ENCODE measurements at places on chromosomes 3 and 15. TPM values are rescaled to one million over a fixed set of nuclear protein-coding genes. Genes with fewer than 3 reads are reported as not detected.

DNA sequence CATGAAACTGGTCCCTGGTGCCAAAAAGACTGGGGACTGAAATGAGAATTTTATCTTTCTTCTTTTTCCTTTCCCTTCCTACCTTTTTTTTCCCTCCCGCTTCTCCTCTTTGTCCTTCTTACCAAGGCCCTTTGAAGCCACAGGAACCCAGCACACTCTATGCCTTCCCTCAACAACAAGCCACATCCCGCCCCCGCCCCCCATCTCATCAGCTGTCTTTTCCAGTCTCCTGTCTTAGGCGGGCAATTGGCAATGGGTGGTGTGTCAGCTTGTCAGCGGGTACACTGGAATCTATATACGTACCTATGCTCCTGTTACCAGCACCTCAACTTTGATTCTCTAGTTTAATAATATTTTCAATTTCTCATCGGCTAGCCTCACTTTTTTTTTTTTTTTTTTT, 56.3 kb upstream of the CHD2 start:
- peak overlapping the region; percentile 30 for H3K27ac ChIP-seq
- DNase-seq = no peak
- H3K4me3 ChIP-seq = no peak overlapping the region
- H3K27me3 ChIP-seq = no peaks in the 10 kb centered on the region
- peaks cover 69% of the 10 kb centered on the region for H3K4me1 ChIP-seq

DNA sequence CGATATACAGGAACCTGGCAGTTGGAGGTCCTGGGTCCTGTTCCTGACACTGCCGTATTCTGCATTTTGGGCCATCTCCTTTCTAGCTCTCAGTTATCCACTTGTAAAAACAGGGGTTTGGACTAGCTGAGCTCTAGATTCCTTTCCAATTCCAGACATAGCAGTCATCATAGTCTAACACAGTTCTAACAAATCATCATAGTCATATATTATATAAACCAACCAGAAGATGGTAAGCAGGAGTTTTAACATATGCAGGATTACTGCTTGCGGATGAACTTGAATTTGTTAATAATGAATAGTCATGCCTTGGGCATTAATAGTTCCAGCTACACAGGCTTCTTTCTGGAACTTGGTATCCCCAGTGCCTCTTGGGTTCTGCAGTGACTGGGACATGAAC, 26.6 kb downstream of the MASP1 start:
- peaks cover 40% of the 10 kb centered on the region for H3K27me3 ChIP-seq
- no peaks in the 10 kb centered on the region for H3K36me3 ChIP-seq
- H3K4me1 ChIP-seq = no peaks in the 10 kb centered on the region
- no peak overlapping the region for H3K4me3 ChIP-seq
- H3K27ac ChIP-seq = no peak overlapping the region

- no peaks in the 10 kb centered on the region for H3K27me3 ChIP-seq
- no peak overlapping the region for H3K27ac ChIP-seq
Measured at GRCh38 chr3:191813245-191813644, 352.3 kb downstream of the PYDC2 start.

The CRYGS gene
- total RNA-seq = 4.0 TPM

The AHSG gene
- not detected for total RNA-seq

Measured in activated B cell treated with CpG ODN at 0.5 μM for 24 hours (primary cell).